ENCODE measurements at places on chromosomes 5 and 9.

- no peak for DNase-seq
Observed at GRCh38 chr5:97726106-97726505, 543.1 kb upstream of the RIOK2 start.

GRCh38 chr9:81619353-81620001 is 69.9 kb downstream of the TLE1 start:
- peak; percentile 35 for DNase-seq

DNA sequence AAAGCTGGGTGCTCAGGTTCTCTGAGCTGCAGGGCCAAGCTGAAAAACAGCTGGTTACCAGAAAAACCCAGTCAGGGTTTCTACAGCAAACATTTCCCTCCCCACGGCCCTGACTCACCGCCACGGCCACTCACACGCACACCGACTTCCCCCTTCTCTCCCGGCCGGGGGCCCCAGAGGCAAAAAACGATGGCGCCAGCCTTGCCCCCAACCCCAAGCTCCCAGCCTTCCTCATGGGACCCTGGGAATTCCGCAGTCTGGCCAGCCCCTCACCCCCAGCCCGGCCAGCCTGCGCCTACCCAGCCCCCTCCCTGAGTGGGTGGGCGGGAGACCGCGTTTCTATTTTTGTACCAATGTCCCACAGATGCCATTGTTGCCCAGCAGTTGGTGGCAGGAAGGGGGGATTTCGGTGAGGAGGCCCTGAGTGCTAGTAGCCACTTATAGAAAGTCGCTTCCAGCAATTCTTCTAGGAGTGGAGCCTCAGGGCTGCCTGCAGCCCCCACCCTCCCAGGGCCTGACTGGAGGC is 18.4 kb downstream of the ENG start:
- DNase-seq: no peak

- DNase-seq: no peak
Observed at GRCh38 chr5:1404062-1404461, 41.2 kb downstream of the SLC6A3 start.

- DNase-seq: no peak
Observed at GRCh38 chr9:95366731-95367325, 49.3 kb upstream of the FANCC start.

DNA sequence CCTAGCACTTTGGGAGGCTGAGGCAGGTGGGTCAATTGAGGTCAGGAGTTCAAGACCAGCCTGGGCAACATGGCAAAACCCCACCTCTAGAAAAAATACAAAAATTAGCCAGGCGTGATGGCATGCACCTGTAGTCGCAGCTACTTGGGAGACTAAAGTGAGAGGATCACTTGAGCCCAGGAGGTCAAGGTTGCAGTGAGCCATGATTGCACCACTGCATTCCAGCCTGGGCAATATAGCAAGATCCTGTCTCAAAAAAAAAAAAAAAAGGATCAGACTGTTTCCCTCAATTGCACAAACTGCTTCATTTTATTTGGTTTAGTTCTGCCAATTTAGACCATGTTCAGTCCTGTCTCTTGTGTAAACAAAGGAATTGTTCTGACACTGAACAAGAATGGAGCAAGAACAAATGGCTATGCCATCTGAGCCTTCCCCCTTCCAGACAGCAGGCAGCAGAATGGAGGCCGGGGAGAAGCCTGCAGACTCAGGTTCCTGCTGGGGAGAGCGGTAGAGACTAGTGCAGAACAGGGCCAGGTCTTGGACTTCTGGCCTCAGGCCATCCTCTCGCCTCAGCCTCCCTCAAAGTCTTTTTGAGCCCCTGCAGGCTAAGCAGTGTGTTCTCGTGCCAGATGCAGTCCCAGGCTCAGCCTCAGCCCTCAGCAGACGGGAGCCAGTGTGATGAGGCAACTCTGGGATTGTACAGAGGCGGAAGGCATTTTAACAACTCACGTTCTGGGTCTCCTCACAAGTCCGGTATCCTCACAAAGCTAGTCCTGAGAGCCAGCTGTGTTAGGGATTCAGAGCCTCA is 18.2 kb downstream of the HNRNPH1 start:
- DNase-seq: no peak

DNA sequence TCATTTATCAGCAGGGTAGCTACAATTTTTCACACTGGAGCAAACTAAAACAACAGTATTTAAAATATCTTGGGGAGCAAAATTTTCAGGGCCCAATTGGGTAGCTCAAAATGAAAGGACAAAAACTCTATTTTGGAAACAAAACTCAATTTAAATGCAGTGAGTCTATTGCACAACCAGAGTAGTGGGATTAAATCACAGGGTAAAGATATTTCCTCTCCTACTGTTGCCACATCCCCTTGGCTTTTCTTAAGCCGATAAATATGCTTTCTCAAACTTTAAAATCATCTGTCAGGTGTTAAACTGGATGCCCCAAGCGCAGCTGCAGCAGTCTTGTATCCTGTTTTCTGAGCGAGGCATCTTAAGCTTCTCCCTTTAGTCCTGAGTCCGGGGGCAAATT is 1474.3 kb upstream of the CDH9 start:
- no peak for DNase-seq

- DNase-seq: no peak
Observed at GRCh38 chr5:42656651-42657015, 100.0 kb upstream of the CCDC152 start.

Data from NCI-H2107 (cell line).